Endothelial cell (in vitro differentiated cells): ENCODE measurements at places on chromosomes 7 and 10.

DNA sequence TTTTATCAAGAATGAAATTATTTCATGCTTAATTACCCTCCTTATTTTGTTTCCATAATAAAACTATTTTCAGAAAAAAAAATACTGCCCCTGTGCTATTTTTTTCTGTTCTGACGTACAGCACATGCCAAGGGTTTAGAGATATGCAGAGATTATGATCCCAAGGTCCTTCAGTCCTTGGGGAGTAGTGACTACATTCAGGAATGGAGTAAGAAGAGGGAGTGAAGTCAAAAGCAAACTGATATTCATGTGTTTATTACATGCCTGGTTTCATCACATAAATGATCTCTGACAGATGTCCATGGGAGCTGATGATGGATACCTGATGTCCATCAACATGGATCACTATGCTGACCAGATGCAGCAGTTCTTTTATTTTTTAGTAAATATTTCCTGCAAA, 17.2 kb downstream of the AKAP9 start:
- H3K27me3 ChIP-seq, result no peaks in the 10 kb centered on the region
- no peak for DNase-seq
- H3K27ac ChIP-seq, result no peak overlapping the region
- no peak overlapping the region for H3K4me3 ChIP-seq
- H3K4me1 ChIP-seq, result no peaks in the 10 kb centered on the region

- peaks cover 11% of the 10 kb centered on the region for H3K27me3 ChIP-seq
- DNase-seq, result peak; percentile 22
- H3K4me1 ChIP-seq, result peaks cover 10% of the 10 kb centered on the region
- no peaks in the 10 kb centered on the region for H3K36me3 ChIP-seq
- H3K4me3 ChIP-seq, result peak overlapping the region; percentile 96
- no peak overlapping the region for H3K27ac ChIP-seq
These were observed 1.3 kb downstream of the PDZD8 start for GRCh38 chr10:117373823-117374505.

- H3K27me3 ChIP-seq, result peaks cover 3% of the 10 kb centered on the region
- H3K4me1 ChIP-seq, result no peaks in the 10 kb centered on the region
- no peak overlapping the region for H3K27ac ChIP-seq
- no peak for DNase-seq
- peaks cover 11% of the 10 kb centered on the region for H3K36me3 ChIP-seq
These were observed 75.1 kb downstream of the MAD1L1 start for GRCh38 chr7:2157473-2158279.

GRCh38 chr7:142177869-142178268, 66.4 kb downstream of the MGAM2 start:
- no peak overlapping the region for H3K27ac ChIP-seq
- H3K36me3 ChIP-seq, result no peaks in the 10 kb centered on the region
- no peak for DNase-seq
- H3K4me1 ChIP-seq, result no peaks in the 10 kb centered on the region
- H3K4me3 ChIP-seq, result no peak overlapping the region
